Umbilical cord (tissue), 2 donors: ENCODE measurements at places on chromosomes 5 and 9.

DNA sequence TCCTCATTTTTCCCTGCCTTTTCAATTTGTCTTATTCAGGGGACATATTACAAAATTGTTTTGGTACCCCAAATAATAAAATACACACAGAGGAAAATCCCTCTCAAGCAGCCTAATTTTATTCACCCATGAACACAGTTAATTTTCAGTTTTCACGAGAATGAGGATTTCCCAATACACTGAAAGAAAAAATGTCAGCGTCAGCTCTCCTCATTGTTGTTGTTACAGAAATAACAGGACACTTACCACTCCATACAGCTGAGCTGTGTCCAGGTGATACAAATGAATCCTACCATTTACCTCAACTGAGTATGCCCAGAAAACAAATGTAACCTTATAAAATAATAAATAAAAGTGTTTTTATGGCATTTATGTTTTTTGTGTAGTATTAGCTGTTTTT is 144.6 kb upstream of the PCA3 start:
- no peak for DNase-seq

DNA sequence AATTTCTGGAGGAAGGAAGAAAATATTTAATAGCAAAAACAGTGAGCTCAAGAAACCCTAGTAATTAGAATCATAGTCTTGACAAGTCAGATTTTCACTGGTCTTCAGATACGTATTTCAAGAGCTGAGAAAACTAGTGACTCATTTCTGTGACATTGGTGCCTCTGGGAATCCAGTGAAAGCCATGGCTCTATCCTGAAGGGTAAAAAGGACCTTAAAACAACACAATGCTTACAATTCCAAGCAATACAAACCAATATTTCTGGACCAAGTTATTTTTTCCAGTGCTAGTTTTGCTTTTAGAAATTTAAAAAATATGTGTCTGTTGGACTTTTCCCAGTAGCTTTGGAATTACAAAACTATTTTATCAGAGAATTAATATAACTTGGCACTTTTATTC is 140.3 kb downstream of the LPAR1 start:
- no peak for DNase-seq

GRCh38 chr5:115394531-115394930 is 98.1 kb upstream of the CCDC112 start:
- no peak for DNase-seq

GRCh38 chr5:106921567-106921966 is 749.2 kb downstream of the EFNA5 start:
- no peak for DNase-seq

GRCh38 chr5:16742938-16743337 is 126.1 kb upstream of the RETREG1 start:
- no peak for DNase-seq

DNA sequence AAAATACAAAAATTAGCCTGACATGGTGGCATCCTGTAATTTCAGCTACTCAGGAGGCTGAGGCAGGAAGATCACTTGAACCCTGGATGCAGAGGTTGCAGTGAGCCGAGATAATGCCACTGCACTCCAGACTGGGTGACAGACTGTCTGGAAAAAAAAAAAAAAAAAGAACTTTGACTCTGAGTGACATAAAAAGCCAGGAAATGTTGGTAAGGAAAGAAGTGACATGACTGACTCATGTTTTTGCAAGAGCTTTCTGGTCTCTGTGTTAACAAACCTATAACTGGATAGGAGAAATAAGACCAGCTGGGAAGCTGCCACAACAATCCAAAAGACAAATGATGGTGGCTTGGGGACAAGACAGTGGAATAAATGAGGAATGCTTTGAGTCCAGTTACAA is 272.1 kb downstream of the HINT1 start:
- no peak for DNase-seq

- no peak for DNase-seq
Observed at GRCh38 chr5:96318569-96319110, 114.4 kb downstream of the PCSK1 start.

DNA sequence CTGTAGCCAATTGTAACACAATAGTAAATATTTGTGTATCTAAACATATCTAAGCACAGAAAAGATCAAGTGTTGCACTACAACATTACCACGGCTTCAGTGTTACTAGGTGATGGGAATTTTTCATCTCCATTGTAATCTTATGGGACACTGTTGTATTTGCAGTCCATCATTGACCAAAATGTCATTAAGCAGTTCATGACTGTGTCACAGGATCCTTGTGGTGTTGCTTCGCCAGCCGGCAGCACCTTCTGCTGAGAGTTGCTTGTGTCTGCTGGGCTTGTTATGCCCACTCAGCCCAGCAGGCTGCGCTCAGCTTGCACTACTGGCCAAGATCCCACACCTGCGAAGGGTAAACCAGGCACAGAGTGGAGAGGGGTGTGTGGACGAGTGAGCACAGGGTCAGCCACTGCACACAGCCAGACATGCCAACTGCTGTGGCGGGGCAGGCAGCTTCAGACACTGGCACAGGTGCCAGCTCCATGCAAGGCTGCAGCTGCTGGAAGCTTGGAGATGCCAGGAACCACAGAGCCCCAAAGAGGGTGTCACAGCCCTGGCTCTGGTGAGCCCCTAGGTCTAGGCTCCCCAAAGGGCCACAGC is 273.7 kb downstream of the CETN3 start:
- DNase-seq, result no peak

GRCh38 chr5:93189707-93190120 is 391.3 kb downstream of the NR2F1-AS1 start:
- no peak for DNase-seq

DNA sequence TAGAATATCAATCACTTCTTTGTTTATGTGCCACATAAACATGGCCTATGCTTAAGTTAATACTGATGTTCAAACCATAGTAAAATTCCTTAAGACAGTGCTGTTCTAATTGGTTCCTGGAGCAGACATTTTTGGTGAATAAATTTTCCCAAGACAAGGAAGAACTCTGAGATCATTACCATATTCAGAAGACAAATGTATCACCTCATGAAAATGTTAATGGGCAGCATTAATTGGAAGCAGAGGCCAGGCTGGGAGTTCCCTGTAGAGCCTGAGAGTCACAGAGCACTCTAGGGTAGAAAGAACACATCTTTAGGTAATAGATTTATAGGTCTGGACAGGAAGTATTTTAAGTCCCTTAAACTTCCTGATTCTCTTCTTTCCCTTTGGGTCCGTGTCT is 240.2 kb downstream of the MAN2A1 start:
- no peak for DNase-seq

- DNase-seq, result no peak
Observed at GRCh38 chr9:5593904-5594303, 35.0 kb upstream of the RIC1 start.

DNA sequence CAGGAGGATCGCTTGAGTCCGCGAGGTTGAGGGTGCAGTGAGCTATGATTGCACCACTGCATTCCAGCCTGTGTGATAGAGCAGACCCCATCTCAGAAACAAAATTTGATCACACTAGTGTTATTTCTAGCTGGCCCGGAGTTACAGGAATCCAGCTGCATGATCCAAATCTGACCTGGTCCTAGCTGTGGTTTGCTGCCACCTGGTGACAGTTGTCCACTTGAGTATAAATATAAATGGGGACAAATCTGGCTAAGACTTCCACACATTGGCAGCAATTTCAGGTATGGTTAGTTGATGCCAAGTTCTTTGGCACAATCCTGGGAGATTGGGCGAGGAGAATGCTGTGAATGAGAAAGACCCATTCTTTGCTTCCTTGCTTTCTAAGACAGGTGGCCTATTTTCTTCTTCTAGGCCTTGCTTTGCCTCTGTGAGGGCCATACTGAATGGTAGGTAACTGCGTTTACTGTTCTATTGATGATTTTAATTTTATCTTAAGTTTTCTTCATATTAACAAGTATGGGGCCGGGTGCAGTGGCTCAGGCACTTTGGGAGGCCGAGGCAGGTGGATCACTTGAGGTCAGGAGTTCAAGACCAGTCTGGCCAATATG is 35.4 kb downstream of the UBE2R2 start:
- peak; percentile 17 for DNase-seq

DNA sequence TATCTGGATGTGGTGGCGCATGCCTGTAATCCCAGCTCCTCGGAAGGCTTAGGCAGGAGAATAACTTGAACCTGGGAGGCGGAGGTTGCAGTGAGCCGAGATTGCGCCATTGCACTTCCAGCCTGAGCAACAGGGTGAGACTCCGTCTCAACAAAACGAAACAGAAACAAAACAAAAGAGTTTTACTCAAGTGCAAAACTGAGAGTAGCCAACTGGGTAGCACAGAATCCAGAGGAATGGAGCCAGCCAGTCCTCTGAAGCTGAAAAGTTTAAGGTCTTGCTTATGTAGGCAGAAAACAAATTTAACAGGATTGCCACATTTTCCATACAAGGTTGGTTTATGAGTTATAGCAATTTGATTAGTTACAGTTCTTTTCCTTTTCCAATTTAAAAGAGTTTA is 32.0 kb downstream of the SPIN1 start:
- no peak for DNase-seq

- no peak for DNase-seq
Observed at GRCh38 chr5:83687124-83687619, 33.5 kb downstream of the HAPLN1 start.

DNA sequence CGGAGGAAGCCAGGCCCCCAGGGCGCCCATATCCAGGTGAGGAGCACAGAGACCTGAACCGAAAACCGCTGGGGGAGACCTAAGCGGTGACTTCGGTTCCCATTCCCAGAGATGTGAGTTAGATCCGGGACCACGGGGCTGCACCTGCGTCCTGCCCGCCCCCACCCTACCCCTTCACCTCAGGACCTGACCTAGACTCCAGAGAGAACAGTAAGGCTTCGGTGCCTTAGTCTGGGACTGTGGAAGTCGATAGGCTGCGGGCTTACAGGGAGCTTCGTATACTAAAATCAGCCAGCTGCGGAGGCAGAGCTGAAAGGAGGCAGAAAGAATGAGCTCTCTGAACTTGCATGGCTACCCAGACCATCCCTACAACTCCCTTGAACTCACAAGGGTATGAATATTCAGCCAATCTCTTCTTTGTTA is 518 bp upstream of the FAM13B start:
- no peak for DNase-seq

- no peak for DNase-seq
Observed at GRCh38 chr5:21581508-21581907, 1271.6 kb downstream of the CDH12 start.

GRCh38 chr5:146840016-146840415 is 38.5 kb downstream of the PPP2R2B start:
- DNase-seq, result no peak

DNA sequence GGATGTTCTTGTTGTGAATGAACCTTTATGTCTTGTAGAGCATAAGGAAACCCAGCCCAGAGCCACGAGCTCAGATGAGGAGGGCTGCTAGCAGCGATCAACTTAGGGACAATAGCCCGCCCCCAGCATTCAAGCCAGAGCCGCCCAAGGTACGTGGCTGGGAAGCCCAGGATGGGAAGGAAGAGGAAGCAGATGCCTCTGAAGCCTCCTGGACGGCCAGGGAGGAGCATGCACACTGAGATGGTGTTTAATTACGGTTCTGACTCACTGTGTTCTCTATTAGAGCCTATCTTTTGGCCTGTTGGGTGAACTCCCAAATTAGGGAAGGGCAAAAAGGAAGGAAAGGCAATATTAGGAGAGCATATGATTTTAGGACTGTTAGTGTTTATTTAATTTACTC is 75.3 kb downstream of the TJP2 start:
- no peak for DNase-seq
